NCI-H1417 treated with DMSO at 0.1 percent for 48 hours (cell line): ENCODE measurements at places on chromosomes 7 and 10.

GRCh38 chr7:67267914-67268313 is 271.3 kb downstream of the TYW1 start:
- no peak for DNase-seq

- DNase-seq: no peak
Measured at GRCh38 chr7:18337048-18337809, 158.3 kb upstream of the HDAC9 start.

DNA sequence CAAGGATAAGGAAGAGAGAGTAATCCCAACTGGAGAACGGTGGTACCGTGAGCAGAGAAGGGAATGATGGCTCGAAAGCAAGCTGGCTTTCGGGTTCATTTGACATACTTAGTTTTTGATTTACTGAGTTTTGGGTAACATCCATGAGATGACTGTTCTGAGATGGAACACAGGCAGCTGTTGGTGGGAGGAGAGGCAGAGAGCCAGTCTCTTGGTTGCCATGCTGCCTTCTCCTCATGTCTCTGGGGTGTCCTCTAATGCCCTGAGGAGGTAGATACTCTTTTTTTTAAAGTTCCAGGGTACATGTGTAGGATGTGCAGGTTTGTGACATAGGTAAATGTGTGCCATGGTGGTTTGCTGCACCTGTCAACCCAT is 76.4 kb upstream of the NRP1 start:
- no peak for DNase-seq

DNA sequence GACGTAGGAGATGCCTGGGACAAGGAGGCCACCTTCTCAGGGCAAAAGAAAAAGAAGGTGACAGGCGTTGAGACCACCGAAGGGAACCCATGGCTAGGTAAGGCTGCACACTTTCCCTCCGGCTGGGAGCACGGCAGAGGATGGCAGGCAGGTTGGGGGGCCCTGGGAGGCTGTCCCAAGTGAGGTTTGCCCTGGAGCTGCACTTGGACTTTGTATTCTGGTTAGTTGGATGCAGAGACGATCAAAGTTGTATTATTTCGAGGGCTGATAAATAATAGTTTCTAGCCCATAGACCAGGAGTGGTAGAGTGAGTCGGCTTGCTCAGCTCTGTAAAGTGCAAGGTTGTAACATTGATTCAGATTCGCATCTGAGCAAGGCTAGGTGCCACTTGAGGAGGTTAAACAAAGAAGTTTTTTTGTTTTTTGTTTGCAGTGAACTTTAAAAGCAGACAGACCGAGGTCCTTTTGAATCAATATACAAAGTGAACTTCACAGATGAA is 608 bp downstream of the ENTPD7 start:
- DNase-seq: no peak

DNA sequence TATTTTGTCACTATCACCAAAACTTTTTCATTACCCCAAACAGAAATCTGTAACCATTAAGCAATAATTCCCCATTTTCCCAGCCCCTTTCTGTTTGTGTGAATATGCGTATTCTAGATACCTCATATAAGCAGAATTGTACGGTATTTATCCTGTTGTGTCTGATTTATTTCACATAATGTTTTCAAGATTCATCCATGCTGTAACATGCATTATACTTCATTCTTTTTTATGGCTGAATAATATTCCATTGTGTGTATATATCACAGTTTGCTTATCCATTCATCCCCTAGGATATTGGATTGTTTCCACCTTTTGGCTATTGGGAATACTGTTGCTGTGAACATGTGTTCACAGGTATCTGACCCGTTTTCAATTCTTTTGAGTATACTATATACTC is 26.5 kb downstream of the GALNT11 start:
- DNase-seq: no peak

DNA sequence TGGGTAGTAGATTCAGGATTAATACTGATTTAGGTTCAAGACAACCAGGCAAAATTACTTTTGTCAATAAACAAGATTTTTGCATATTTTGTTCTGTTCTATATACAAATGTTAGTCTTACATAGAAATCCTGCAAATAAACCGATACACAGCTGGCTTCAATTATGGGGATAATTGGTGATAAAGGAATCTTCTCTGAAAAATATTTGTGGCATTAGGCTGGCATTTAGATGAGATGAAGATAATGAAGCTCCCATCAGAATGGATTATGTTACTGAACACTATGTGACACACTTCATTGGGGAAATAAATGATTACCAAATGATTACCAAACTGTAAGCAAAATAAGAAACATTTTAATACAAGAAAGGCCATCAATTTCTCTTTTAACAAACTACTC is 65.8 kb downstream of the NT5C2 start:
- no peak for DNase-seq

GRCh38 chr10:52615756-52616394 is 156.7 kb downstream of the MBL2 start:
- no peak for DNase-seq

GRCh38 chr10:128985036-128985435 is 482.0 kb upstream of the MGMT start:
- no peak for DNase-seq

DNA sequence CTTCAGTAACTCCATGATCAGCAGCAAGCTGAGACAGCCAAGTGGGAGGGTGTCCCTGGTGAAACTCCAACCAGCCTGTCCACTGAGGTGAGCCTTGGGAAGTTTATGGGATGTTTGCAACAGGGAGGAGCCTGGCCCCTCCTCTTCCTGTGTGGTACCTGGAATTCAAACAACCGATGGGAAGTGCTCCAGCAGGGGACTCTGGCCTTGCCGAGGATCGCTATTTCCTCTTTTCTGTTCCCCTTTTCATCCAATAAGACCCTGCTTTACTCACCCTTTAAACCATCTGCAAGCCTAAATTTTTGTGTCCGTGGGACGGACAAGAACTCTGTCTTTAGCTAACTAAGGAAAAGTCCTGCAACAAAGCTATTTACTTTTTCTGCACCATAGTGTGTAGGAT is 491.1 kb upstream of the ZMIZ1 start:
- no peak for DNase-seq

DNA sequence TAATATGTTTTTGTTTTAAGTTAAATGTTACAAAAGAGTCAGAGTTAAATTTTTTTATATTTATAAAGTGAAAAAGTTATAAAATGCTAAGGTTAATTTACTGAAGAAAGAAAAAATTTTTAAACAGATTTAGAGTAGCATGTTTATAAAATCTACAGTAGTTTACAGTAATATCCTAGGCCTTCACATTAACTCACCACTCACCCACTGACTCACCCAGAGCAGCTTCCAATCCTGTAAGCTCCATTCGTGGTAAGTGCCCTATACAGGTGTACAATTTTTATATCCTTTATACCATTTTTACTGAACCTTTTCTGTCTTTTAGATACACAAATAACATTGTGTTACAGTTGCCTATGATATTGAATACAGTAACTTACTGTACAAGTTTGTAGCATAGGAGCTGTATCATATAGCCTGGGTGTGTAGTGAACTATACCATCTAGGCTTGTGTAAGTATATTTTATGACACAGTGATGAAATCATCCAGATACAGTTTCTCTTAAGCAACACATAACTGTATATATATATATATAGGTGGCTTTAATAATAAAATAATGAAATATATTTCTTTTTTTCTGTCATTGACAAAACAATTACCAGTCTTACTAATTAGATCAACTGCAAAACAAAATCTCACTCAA is 79.6 kb downstream of the PTEN start:
- DNase-seq: no peak

GRCh38 chr10:76282061-76283025 is 850.9 kb downstream of the LRMDA start:
- DNase-seq: peak; percentile 42

DNA sequence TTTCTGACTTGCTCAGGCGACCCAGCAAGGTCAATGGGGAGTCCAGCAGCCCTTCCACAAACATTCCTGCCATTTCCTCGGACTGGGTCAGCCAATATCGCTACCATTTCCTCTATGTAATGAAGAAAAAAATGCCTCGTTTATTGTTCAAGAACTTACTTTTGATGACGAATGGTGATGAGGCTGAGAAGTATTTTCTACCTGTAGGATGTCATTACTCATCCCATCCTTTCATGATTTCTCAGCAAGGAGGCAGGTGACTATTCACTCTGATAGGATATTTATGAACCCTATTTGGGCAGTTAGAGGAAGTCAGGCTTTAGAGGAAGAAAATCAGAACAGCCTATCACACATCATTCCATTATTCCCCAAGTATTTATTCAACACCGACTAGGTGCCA is 178.6 kb downstream of the FANK1 start:
- no peak for DNase-seq

DNA sequence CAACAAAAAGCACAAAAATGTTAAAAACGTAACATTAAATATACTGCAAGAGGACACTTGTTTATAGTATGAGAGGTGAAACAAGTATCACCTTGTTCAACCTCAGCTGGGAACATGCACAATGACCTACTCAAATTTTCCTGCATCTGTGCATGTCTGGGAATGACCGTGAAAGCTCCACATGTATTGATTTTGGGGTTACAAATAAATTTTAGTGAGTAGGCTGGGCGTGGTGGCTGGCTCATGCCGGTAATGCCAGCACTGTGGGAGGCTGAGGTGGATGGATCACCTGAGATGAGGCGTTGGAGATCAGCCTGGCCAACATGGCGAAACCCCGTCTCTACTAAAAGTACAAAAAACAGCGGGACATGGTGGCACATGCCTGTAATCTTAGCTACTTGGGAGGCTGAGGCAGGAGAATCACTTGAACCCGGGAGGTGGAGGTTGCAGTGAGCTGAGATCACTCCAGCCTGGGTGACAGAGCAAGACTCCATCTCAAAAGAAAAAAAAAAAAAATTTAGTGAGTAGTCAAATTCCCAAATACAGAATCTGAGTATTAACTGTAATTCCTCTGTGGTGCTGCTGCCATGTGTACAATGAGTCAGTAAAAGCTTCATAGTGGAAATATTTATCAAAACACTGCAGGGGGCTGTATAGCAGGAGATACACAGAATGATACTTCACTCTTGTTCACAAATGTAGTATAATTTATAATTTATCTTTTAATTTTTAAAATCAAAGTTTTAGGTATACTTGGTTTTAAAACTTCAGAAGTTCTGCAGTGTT is 41.1 kb downstream of the SUGCT start:
- DNase-seq: no peak

GRCh38 chr7:105655067-105655466 is 73.8 kb upstream of the EFCAB10 start:
- DNase-seq: no peak

GRCh38 chr7:138207555-138207971 is 131.3 kb downstream of the AKR1D1 start:
- no peak for DNase-seq

DNA sequence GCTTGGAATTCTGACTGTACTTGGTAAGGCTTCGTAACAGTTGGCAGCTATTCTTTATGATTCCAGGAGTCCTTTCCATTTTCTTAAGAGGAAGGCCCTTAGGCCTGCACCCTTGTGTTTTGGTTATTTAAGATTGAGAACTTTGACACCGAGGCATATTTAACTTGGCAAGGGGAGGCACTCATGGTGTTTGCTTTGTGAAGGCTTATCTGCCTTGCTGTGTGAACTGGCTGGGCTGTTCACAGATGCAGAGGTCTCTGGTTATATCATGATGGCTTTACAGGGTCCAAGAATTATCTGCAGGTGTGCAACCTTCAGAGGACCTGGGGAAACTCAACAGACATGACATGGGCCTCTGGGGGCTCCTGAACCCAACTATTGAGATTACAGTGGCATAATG is 833 bp upstream of the PNLIPRP1 start:
- DNase-seq: no peak

- no peak for DNase-seq
Measured at GRCh38 chr7:28183627-28184026, 3.0 kb upstream of the JAZF1 start.

DNA sequence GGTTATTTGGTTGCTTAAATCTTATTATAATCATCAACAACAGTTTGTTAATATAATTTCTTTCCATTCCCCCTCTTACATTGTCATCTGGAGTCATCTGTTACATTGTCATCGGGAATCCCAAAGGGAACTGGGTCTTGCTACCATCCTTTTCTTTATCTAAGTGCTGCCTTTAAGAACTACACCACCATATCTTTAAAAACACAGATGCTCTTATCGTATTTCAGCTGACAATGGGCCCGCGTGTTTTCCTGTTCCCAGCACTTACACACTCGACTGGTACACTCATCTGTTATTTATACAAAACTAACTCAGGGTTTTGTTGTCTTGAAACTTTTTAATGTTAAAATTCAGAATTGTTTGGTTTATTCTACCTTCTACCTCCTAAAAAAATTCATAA is 256.2 kb upstream of the MGMT start:
- no peak for DNase-seq

GRCh38 chr7:84970670-84971069 is 216.2 kb downstream of the SEMA3D start:
- no peak for DNase-seq

DNA sequence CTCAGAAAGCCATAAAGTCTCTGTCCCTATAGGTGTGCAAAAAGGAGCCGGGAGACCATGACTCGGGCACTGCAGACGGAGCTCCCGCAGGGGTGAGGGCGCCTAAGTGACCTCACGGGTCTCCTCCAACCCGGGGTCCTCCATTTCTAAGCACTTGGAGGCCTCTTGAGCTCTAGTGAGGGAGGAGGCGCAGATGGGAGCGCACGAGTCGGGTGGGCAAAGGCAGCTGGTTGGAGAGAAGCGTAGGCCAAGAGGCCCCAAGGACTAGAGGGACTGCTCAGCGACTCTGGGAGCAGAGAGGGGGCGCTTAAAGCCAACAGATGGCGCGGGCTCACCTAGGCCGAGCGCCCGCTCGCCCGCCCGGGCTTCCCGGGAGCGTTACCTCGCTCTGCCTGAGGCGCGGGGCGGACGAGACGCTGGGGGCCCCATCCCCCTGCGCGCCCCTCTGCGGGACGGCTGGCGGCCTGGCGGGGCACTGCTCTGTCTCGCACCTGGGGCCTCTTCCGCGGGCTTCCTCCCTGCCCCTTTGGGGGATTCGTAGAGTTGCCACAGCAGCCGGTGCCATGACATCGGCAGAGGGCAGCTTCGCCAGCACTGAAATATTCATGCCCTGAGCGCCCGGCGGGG is 523 bp upstream of the CDH23 start:
- peak; percentile 3 for DNase-seq

- no peak for DNase-seq
Measured at GRCh38 chr7:32299133-32299702, 191.0 kb downstream of the LSM5 start.

- DNase-seq: no peak
Measured at GRCh38 chr10:109115179-109115578, 808.1 kb downstream of the XPNPEP1 start.
